Mesothelial cell of epicardium (in vitro differentiated cells): ENCODE measurements at places on chromosomes 11 and 22. TPM values are rescaled to one million over a fixed set of nuclear protein-coding genes. Genes with fewer than 3 reads are reported as not detected.

DNA sequence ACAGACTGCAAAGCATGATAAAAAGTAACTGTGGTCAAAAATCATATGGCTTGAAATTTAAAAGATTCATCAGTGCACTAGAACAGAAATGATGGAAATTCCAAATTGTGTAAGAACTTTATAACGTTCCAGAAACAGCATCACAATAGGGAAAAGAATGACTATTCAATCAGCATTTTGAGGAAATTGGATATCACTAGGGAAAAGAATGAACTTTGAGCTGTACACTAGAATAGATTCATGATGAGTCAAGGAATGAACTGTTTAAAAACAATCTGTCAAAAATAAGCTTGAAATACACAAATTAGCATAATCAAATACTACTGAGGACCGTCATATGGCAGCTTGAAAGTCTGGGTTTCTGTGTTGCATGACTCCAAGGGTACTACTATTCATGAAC, 20.5 kb upstream of the HEPHL1 start:
- DNase-seq = no peak
- peaks cover 15% of the 10 kb centered on the region for H3K27me3 ChIP-seq
- H3K4me1 ChIP-seq = no peaks in the 10 kb centered on the region
- no peaks in the 10 kb centered on the region for H3K36me3 ChIP-seq
- no peak overlapping the region for H3K4me3 ChIP-seq
- no peak overlapping the region for H3K27ac ChIP-seq

- H3K4me3 ChIP-seq = no peak overlapping the region
- H3K36me3 ChIP-seq = peaks cover 15% of the 10 kb centered on the region
- H3K4me1 ChIP-seq = no peaks in the 10 kb centered on the region
- DNase-seq = no peak
- H3K27me3 ChIP-seq = no peaks in the 10 kb centered on the region
Measured at GRCh38 chr22:42792909-42793847, 63.9 kb downstream of the ARFGAP3 start.

Gene OR4B1
- not detected in 3 replicates for total RNA-seq

Gene CDC45
- total RNA-seq = 12.2 to 15.3 TPM (median 12.5 TPM) in 3 replicates

Gene CSNK2A3
- total RNA-seq = 1.1 to 2.8 TPM (median 1.9 TPM) in 3 replicates
